ENCODE measurements at places on chromosomes 6 and 20. TPM values are rescaled to one million over a fixed set of nuclear protein-coding genes. Genes with fewer than 3 reads are reported as not detected.

DNA sequence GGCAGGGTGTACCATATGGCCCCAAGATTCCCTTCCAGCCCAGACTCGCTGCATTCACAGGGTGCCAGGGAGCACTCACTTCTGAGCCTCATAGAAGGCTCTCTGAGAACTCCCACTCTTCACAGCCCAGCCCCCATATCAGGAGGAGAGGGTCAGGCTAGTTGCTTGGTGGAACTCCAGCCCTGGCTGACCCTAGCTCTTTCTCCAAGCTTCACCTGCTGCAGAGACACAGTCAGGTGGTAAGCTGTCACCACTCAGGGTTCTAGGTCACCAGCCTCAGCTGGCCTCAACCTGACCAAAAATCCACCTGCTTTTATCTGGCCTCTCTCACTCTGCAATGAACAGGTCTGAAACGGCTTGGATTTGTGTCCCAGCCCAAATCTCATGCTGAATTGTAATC is 162.7 kb upstream of the MLN start:
- no peaks in the 10 kb centered on the region for H3K4me1 ChIP-seq
- H3K27ac ChIP-seq, result no peak overlapping the region
- peaks cover 10% of the 10 kb centered on the region for H3K27me3 ChIP-seq
- no peaks in the 10 kb centered on the region for H3K36me3 ChIP-seq
- no peak overlapping the region for H3K4me3 ChIP-seq

DNA sequence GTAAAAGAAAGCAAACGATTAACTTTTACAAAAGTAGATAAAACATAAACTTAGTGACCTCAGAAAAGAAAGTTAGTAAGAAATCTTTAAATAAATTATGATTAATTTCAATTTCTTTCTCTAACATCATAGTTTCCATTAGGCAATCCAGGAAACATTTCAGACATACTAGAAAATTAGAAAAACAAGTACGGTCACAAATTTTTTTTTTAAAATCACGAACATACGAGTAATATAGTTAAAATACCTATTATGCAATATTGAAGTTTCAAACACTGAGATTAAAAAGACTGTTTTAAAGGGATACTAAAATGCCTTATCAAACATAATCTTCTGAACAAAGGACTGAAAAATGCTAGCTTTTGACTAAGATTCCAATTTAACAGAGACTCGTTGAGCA is 26.2 kb downstream of the NOL7 start:
- H3K27ac ChIP-seq, result peak overlapping the region; percentile 89
- peaks cover 43% of the 10 kb centered on the region for H3K36me3 ChIP-seq
- no peak overlapping the region for H3K4me3 ChIP-seq
- no peak for DNase-seq
- peaks cover 46% of the 10 kb centered on the region for H3K4me1 ChIP-seq

GRCh38 chr6:125533710-125534397 is 215.6 kb upstream of the HEY2 start:
- H3K4me1 ChIP-seq, result peaks cover 3% of the 10 kb centered on the region
- H3K4me3 ChIP-seq, result no peak overlapping the region
- no peak for DNase-seq
- peaks cover 51% of the 10 kb centered on the region for H3K27me3 ChIP-seq
- H3K27ac ChIP-seq, result no peak overlapping the region

DNA sequence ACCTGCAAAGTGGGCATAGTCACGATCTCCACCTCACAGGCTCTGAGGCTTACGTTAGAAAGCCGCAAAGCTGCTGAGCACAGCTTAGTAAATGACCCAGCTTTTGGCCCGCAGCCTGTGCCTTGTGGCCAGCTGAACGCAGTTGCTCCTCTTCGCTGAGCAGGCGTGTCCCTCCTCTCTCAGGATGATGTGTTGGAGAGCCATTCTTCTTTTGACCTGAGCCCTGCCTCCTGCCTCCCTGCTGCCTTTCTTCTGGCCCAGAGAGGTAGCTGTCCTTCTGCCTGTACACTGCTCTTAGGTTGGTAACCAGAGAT is 47.6 kb upstream of the MYL9 start:
- H3K4me1 ChIP-seq, result peaks cover 28% of the 10 kb centered on the region
- H3K36me3 ChIP-seq, result no peaks in the 10 kb centered on the region
- DNase-seq, result no peak
- H3K27ac ChIP-seq, result no peak overlapping the region

- no peaks in the 10 kb centered on the region for H3K36me3 ChIP-seq
- peaks cover 8% of the 10 kb centered on the region for H3K4me1 ChIP-seq
- no peaks in the 10 kb centered on the region for H3K27me3 ChIP-seq
- H3K27ac ChIP-seq, result no peak overlapping the region
- H3K4me3 ChIP-seq, result no peak overlapping the region
Observed at GRCh38 chr20:43653966-43654365, 12.9 kb upstream of the MYBL2 start.

Gene TNFRSF21
- 3.6 TPM for total RNA-seq

Gene CTCFL
- not detected for total RNA-seq

Measured in activated naive CD4-positive, alpha-beta T cell treated with anti-CD3 and anti-CD28 coated beads for 36 hours (primary cell).